Midbrain (tissue), 1 donor: ENCODE measurements at places on chromosomes 1 and 21.
A peak's percentile ranks its signal among the peaks of the same experiment; 100 is the strongest.

GRCh38 chr1:33331444-33332356 lies 10.8 kb upstream of the A3GALT2 start:
- DNase-seq = no peak

- no peak for DNase-seq
These were observed 8.1 kb downstream of the MTHFR start for GRCh38 chr1:11797525-11798216.

GRCh38 chr1:227320476-227320875 lies 2.2 kb upstream of the CDC42BPA start:
- no peak for DNase-seq

GRCh38 chr1:155186067-155186793 lies 12.6 kb downstream of the TRIM46 start:
- no peak for DNase-seq

GRCh38 chr1:214296860-214297745 lies 16.1 kb downstream of the SMYD2 start:
- DNase-seq = no peak

- DNase-seq = no peak
These were observed 220.2 kb downstream of the TGFB2 start for GRCh38 chr1:218565377-218565776.

GRCh38 chr21:34636961-34637360 lies 22.0 kb upstream of the RCAN1 start:
- no peak for DNase-seq

DNA sequence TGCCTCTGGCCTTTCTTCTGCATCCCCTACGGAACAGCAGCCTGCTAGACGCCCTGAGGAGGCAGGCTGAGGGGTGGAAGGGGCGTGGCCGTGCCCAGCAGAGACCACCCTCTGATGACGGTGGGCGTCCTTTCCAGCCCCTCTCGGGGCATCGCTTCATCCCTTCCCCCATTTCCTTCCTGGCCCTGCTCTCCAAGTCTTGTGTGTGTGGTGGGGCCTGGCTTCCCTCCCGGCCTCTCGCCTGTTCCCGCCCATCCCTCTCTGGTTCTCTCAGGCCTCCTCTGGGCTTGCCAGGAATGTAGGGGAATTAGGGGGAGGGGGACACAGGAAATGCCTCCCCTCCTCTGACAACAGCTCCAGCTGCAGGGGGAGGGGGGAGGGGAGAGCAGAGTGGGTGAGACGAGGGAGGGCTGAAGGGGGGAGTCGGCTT lies 51.1 kb downstream of the SKI start:
- peak; percentile 24 for DNase-seq

DNA sequence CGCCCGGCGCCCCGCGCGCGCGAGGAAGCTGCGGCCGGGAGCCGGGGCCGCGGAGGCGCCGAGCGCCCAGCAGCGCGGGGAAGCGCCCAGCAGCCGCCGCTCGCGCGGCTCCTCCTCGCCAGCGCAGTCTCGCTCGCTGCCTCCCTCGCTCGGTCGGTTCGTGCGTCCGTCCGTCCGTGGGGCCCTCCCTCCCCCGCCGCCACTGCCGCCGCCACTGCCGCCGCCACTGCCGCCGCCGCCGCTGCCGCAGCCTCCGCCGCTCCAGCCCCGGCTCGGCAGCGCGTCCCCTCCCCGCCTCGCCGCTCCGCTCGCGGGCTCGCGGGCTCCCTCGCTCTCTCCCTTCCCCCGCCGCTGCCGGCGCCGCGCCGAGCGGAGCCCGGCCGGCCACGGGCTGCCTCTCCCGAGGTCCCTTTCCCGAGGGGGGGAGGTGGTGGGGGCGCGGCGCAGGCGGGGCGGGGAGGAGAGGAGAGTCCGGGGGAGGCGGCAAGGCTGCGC lies at the start of gene KCND3:
Gene KCND3 (minus strand): TSS at position 138 of the 495 bp plus-strand sequence.
- peak; percentile 50 for DNase-seq
